Brain microvascular endothelial cell (primary cell): ENCODE measurements at places on chromosomes 4 and X.

- no peak for DNase-seq
These were observed 16.4 kb downstream of the GPR143 start for GRCh38 chrX:9749146-9749692.

DNA sequence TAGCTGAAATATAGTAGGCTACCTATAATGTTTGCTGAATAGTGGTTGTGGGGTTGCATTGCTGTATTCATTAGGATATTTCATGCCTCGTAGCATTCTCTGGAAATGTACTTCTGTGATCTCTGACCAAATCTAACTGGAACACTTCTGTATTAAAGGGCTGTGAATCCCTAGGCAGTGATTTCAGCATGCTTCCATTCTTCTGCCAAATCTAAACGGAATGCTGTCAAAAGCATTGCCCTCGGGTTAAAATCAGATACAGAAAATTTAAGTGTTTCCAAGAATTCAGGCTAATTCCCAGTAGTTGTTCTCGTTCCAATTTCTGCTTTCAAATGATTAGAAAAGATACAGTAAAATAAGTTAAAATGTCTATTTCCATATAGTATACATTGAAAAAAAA, 1847.5 kb upstream of the IGFBP7 start:
- no peak for DNase-seq

DNA sequence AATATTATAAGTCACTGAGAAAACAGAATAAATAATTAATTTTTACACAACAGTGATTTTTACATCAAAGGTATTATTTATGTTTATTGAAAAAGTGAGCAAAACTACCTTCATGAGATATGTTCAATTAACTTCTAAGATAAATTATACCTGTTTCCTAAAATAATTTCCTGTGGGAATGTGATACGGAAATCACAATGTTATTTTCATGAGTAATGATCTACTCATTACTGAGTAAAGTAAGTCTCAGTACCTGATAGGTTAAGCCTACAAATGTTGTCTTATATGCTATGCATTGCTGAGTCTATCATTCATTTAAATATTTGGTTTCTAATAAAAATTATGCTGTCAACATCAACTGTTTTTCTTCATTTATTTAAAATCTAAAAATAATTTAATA, 324.0 kb downstream of the STPG2 start:
- DNase-seq, result no peak

DNA sequence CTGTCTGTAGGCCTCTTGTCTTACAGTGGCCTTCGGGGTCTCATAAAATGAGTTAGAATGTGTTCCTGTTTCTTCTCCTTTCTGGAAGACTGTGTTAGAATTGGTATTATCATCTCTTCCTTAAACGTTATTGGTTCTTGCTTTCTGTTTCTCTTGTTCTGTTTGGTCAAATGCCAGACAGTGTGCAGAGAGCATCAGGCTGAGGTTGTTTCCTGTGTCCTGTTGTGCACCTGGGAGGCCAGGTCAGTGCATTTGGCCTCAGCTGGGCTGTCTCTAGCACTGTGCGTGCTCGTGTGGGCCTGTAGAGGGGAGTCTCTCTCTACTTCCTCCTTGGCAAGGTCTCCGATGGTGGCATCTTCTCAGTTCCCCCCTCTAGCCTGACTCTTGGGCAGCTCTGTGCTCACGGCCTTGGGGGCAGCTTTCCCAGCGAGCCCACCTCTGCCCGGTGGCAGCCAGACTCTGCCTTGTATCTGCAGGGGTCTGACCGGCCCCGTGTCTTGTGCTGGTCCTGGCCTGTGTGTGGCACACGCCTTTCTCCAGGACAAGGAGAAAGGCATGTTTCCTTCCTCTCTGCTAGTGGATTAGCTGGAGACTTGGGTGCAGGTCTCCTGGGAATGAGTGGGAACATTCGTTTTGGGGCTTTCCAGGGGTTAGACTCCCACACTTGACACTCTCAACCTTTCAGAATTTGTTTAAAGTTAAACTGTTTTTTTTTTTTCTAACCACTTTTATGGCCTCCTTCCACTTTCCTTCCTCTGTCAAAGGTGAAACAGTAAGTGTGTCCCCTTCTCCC, 62.3 kb downstream of the FAM193A start:
- DNase-seq, result no peak

- DNase-seq, result peak; percentile 14
These were observed 89.8 kb downstream of the PDGFRA start for GRCh38 chr4:54318904-54319303.

GRCh38 chrX:115322375-115322774, 32.9 kb downstream of the LUZP4 start:
- DNase-seq, result no peak

GRCh38 chr4:61782133-61782532, 582.0 kb downstream of the ADGRL3 start:
- no peak for DNase-seq

- no peak for DNase-seq
These were observed 25.6 kb downstream of the ZBTB49 start for GRCh38 chr4:4315461-4316149.
